T-helper 17 cell (primary cell): ENCODE measurements at places on chromosomes 3 and 15. TPM values are rescaled to one million over a fixed set of nuclear protein-coding genes. Genes with fewer than 3 reads are reported as not detected.

The SCG5 gene
- 2.0 TPM for total RNA-seq

The WNT5A gene
- total RNA-seq, result not detected

The ALDH1A2 gene
- 0.47 TPM for total RNA-seq

The AGTR1 gene
- total RNA-seq, result not detected

- no peak for DNase-seq
Measured at GRCh38 chr3:149378478-149379309, 1.2 kb upstream of the TM4SF1 start.

- no peak for DNase-seq
Measured at GRCh38 chr3:170585008-170585936, 603 bp downstream of the SLC7A14 start.

DNA sequence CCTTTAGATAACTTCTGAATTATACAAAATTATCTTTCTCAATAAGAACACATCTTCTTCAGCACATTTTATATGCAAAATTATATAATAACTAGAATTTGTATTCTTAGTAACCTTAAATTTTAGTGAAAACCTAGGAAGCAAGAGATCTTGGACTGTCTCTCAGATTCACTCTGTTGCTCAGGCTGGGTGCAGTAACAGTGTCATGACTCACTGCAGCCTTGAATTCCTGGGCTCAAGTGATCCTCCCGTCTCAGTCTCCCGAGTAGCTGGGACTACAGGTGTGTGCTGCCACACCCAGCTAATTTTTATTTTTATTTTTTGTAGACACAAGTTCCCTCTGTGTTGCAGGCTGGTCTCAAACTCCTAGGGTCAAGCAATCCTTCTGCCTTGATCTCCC, 29.9 kb downstream of the MKRN3 start:
- DNase-seq, result no peak

GRCh38 chr3:48614044-48614443, 4.6 kb upstream of the UQCRC1 start:
- DNase-seq, result no peak

DNA sequence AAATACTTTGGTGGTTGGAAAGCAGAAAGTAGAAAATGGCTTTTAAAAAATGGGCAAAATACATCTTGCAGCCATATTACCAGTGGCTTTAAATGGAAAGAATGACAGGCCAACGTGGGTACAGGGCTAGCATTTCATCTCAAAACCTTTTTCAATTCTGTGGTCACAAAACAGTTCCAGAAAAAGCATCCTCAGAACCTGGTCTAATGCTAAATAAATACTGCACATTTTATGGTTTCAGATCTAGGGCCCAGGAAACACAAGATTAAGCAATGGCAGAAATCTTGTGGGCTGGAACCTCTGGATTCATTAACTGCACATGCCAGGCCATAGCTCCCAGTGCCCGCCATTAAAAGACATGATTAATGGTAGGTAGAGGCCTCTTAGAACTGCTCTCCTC, 470.2 kb upstream of the RASGRP1 start:
- DNase-seq, result no peak

DNA sequence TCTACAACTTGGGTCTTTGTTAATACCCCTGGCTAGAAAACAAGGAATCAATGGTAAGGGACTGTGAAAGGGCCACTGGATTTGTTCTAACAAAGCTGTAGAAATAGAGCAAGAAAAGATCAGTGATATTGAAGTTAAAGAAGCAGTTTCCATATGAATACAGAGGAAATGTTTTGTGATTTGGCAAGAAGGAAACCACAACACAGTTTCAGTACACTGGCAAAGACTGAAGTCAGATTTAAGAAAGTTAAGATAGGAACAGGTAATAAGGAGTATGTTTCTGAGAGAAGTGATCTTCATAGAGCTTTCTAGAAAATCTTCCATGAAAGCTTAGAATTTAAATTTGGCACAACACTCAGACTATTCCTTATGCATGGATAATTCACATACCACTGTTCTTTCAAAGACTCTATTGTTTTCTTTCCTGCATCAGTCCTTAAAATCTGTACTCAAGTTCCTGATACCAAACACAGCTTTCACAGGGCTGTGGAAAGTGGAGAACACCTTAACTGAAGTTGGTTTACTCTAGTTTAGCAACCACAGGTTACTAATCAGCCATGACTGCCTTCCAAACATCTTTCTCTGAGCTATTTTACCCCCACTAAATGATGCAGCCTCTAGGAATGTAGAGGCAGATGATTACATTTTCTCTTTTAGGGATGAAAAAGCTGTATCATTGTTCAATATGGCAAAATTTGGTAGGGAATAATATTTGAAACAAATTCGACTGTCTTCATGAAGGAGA, 32.4 kb upstream of the ALCAM start:
- DNase-seq, result no peak

- no peak for DNase-seq
Measured at GRCh38 chr15:29631076-29632070, 190.9 kb downstream of the TJP1 start.

- DNase-seq, result no peak
Measured at GRCh38 chr3:44228900-44229299, 12.8 kb upstream of the TOPAZ1 start.

- DNase-seq, result no peak
Measured at GRCh38 chr15:82585072-82585471, 44.8 kb upstream of the RPS17 start.

DNA sequence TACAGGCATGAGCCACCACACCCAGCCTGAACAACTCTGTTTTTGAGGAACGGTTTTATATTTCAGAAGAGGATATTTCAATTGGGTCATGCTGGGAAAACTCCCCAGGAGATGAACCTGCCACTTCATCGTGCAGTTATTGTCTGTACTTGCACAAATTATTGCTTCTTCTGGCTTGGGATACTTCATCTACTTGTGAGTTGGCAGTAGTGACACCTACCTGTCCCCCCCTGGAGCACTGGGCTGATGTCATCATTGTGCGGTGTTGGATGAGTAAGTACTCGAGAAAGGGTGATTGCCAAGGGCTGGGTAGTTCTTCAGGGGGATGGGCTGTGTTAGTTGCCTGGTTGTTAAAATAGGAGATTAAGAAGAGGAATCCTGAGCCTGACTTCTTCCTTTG, 85.1 kb upstream of the SAMMSON start:
- DNase-seq, result no peak

GRCh38 chr3:129673012-129673411, 66.5 kb upstream of the PLXND1 start:
- no peak for DNase-seq

DNA sequence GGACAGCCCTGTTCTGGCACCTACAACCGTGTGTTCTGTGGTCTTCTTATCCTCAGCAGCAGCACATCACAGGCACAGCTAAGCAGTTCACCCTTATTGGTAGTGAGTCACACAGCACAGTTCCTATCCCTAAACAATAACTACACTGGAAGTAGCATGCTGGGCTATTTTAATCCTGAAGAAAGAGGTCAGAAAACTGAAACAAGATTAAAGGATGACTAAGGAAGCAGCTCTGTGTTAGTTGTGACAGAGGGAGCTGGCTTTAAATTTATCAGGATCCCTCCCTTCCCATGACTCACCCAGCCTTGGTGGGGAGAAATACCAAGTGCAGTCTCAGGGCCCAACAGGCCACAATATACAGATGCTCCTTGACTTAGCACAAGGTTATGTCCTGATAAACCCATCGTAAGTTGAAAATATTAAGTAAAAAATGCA, 144.3 kb downstream of the ERC2 start:
- no peak for DNase-seq

DNA sequence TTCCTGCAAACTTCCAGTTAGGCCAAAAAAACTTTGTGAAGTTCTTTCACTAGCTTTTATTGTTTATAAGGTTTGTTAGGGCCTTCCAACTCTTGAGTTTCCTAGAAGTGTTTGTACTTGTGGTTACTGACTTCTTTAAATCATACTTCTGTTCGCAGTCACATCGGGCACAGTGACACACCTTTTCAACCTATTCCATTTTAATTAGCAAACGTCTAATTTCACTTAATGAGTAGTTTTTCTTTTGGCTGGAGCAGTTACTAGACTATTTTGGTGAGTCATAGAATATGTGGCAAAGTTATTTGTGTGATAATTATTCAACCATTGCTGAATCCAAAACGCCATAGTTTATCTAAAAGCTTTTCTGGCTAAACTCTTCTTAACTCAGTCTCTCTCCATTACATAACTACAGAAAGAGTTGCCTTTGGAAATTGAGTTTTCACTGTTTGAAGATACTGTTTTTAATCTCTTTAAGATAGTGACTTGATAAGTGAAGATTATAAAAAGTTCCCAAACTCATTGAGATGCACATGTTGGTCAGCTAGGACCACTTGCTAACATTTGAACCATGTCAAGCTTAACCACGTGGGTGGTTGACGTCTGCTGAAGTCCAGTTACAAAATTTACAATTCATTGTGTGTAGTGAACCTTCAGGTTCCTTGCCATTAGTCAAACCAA, 21.5 kb downstream of the CNOT10 start:
- DNase-seq, result no peak

GRCh38 chr3:94232921-94233320, 170.1 kb downstream of the NSUN3 start:
- no peak for DNase-seq
